ENCODE measurements at places on chromosomes 3 and 15.

- peak; percentile 40 for DNase-seq
Observed at GRCh38 chr3:56864090-56864489, 62.3 kb upstream of the ARHGEF3 start.

DNA sequence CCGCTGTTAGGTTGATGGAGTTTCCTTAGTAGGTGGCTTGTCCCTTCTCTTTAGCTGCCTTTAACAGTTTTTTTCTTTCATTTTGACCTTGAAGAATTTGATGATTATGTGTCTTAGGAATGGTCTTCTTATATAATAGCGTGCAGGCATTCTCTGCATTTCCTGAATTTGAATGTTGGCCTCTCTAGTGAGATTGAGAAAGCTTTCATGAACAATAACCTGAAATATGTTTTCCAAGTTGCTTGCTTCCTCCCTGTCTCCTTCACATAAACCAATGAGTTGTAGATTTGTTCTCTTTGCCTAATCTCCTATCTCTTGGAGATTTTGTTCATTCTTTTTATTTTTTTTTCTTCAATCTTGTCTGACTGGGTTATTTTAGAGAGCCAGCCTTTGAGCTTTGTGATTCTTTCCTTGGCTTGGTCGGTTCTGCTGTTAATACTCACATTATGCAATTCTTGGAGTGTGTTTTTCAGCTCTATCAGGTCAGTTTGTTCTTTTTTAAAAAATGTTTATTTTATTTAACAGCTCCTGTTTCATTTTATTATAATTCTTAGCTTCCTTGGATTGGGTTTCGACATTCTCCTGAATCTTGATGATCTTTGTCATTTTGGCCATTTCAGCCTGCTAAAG lies 627.9 kb downstream of the SI start:
- no peak for DNase-seq

DNA sequence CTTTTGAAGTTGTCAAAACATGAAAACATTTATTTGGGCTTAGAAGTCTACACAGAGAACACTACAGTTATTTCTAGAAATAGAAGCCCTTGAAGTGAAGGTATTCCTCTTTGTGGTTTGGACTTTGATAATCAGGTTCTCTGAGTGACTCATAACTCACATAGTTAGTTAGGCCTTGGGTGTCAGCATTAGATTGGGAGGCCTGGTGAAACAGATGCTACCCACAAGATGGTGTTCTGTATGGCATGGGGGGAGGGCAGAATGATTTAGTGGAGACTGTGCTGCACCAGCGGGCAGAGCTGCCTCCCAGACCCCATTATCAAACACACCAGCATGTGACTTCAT lies 108.9 kb upstream of the ETV5 start:
- no peak for DNase-seq

- DNase-seq: no peak
Observed at GRCh38 chr3:174347474-174348138, 511.5 kb upstream of the NAALADL2 start.

DNA sequence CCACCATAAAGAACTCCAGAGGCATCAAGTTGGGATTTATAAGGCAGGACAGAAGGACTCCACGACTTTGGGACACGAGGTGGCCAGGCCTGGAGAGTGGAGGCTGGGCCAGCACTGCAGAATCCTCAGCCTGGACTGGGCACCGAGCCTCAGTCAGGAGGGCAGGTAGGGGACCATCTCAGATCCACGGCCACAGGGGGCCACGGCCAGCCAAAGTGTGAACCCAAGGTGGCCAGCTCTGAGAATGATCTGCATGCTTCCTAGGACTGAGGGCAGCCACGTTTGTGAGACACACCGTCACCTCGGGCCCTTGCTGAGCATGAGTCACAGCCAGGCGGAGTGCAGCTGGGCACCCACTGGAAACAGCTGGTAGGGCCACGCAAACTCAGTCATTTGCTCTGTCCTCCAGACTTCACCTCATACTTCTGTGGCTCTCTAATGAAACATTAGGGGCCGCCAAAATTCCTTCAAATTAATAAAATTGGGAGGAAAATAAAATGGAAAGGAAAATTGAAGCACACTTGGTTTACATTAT lies 65.8 kb downstream of the CTNNB1 start:
- DNase-seq: no peak

DNA sequence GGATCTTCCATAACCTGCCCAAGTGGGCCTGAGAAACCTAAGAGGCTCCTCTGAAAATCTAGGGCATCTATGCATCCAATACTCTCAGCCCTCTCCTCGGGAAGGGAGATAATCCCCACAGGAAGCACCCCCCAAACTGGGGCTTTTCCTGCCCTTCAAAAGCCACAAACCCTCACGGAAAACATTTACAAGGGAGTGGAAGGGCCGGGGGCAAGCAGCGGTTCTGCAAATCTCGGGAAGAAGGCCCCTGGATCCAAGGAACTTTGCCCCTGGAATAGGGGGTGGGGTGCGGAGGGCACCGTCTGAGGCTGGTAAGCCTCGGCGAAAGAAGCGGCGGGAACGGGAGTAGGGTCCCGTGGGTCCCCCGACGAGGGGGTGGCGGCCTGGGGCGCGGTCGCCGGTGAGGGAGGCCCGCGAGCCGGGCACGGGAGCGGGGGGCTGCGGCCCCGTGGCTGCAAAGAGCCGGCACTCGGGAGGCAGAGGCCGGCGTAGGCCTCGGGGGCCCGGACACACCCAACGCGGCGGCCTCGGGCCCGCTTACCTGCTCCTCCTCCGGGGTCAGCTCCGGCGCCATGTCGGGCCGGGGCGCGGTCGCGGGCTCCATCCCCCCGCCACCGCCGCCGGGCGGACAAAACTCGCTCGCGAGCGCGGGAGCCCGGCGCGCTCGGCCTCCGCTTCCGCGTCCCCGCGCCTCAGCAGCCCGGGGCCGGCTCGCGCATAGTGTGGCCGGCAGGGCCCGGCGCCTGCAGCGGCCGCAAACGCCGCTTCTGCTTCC lies 755 bp downstream of the PTPN9 start:
- DNase-seq: peak; percentile 15

DNA sequence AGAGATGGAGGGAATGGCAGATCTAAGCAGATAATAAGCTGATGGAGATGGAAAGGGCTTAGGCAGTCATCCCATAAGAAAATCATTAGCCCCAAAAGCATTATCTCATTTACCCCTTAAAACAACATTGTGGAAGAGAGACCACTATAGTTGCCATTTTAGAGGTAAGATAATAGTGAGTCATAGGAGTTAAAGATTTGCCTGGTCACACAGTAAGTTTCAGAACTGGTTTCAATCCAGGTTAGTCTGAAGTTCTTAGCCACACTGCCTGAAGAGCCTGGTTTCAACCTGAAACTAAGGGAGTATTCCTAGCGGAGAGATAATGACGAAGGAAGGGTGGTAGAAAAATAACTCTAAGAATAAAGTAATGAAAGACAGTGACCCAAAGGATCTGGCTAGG lies 13.0 kb upstream of the UBR1 start:
- DNase-seq: no peak

DNA sequence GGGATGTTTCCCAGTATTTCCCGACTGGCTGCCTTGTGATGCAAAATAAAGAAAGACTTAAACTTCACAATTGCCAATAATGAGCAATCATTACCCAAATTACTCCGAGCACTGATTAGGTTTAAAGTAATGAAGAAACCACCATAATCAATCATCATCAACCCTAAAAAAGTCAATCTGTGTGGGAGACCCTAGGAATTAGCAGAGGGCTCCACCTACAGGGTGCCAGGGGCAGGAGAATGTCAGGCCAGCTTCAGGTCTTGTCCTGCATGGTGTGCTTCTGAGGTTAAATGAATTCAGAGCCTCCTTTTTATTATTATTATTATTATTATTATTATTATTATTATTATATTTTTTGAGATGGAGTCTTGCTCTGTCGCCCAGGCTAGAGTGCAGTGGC lies 478.0 kb upstream of the ARRDC4 start:
- DNase-seq: no peak

DNA sequence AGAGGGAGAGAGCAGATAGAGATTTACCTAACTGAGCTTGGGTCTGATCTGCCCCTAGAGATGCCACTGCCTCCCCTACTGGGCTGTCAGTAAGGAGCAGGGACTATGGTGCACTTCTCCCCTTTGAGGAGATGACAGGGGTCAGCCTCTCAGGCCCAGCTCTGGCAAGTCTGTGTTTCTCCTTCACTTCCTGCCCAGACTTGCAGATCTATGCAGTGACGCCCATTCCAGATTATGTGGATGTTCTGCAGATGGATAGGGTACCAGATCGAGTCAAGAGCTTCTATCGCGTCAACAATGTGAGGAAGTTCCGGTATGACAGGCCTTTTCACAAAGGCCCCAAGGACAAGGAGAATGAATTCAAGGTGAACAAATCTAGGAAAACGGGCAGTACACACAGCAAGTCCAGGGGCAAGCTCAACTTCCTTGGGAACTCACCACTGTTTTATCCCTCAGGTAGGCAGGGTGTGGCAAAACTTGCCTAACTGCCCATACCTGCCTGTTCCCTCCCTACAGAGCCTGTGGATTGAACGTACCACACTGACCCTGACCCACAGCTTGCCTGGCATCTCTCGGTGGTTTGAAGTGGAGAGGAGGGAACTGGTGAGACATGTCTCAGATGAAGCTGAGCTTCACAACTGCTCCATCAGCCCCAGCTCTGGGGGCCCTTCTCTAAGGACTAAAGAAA lies 29.1 kb upstream of the MANF start:
- DNase-seq: no peak

- DNase-seq: no peak
Observed at GRCh38 chr3:157123621-157124020, 36.3 kb downstream of the CCNL1 start.

GRCh38 chr3:33395900-33396299 lies 44.3 kb downstream of the UBP1 start:
- DNase-seq: no peak

DNA sequence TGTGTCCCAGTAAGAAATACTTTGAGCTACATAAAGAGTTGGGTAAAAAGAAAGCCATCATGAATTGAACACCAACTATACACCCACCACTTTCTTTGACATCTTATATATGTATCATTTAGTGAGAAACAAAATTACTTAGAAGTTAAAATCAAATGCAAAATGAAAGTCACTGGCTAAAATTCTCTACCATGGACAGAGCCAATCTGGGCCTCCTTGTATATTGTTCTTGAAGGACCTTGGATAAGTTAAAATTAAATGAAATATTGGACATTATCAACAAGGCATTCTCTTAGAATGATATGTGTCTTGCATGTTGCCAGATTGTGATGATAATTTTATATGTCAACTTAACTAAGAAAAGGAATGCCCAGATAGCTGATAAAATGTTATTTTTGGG lies 64.2 kb upstream of the CHL1 start:
- no peak for DNase-seq
